ENCODE measurements at places on chromosomes 4 and X.

DNA sequence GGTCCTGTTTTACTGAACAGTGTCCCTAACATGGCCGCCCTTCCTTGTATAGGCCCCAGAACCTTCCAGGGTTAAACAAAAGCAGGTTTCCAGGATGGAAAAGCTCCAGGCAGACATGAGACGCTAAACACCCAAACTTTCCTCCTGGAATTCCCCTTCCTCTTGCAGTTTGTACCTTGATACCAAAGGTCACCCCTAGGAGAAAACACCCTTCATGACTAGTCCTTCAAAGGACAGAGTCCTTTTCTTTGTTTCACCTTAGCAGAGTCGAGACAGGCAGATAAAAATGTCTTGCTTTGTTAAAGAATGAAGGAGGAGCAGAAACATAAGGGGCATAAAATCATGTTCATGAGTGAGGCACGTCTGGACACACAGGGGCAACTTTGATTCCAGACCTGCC is 247.5 kb downstream of the BCOR start:
- no peak for DNase-seq

- no peak for DNase-seq
These were observed 231.4 kb upstream of the MID1 start for GRCh38 chrX:10851809-10852208.

GRCh38 chr4:121674696-121675095 is 22.1 kb downstream of the ANXA5 start:
- DNase-seq: no peak

DNA sequence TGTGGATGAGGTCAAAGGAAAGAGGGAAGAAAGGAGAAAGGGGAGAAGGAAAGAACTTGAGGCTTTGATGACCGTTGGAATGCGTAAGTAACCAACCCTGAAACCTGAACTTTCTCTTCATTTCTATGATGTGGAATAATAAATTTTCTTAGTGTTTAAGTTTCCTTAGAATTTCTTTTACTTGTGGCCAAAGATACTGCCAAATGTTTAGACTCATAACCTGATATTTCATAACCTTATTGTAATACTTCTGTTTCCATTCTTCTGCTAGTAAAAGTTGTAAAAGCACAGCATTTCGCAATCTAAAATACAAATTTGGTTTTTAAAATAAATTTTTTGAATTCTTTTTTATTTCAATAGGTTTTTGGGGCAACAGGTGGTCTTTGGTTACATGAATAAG is 258.5 kb upstream of the GIMD1 start:
- DNase-seq: no peak

- DNase-seq: no peak
These were observed 223.1 kb upstream of the SLIT2 start for GRCh38 chr4:20028645-20029044.

DNA sequence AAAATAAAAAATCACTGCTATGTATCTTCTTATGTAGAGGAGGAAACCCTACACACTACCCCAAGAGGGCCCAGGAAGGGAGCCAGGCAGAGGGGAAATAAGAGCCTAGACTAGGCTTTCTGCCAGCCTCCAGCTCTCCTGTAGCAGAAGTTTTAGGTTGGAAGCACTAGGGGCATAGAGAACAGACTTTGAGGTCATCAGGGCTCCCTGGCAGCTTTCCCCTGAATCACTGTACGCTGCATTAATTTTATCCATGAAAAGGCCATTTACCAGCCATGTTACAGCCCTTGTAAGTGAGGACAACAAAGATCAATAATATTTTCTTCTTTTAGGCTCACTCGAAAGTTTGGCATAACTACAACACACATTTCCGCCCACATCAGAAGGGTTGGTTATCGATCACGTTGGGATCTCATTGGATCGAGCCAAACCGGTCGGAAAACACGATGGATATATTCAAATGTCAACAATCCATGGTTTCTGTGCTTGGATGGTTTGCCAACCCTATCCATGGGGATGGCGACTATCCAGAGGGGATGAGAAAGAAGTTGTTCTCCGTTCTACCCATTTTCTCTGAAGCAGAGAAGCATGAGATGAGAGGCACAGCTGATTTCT is 24.7 kb downstream of the RPL9 start:
- DNase-seq: no peak

GRCh38 chr4:109754093-109754857 is 24.4 kb upstream of the PLA2G12A start:
- no peak for DNase-seq

- no peak for DNase-seq
These were observed 11.4 kb upstream of the SLAIN2 start for GRCh38 chr4:48329976-48330375.

DNA sequence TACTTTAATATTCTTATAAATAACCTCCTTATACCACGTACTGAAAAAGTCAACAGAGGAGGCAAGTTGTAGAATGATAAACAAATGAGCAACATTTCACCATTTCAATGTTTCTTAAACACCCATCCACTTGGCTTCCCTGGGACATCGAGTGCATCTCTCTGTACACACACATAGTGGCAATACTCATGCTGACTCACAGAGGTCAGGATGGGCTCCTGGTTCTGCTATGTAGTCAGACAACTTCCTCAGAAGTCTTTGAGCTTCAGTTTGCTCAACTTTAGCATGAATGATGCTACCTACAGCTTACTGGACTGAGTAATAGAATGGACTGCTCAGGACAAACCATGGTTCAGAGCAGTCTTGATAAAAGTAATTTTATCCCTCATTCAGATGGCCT is 56.9 kb downstream of the MAD2L1 start:
- DNase-seq: no peak

- no peak for DNase-seq
These were observed 39.2 kb upstream of the MSMO1 start for GRCh38 chr4:165288226-165288625.

GRCh38 chr4:111943796-111944203 is 201.5 kb upstream of the FAM241A start:
- DNase-seq: no peak
